Activated CD4-positive, alpha-beta memory T cell treated with anti-CD3 and anti-CD28 coated beads, Interleukin-2, amount 10 ng/mL, durations not matched to agents 7 days and 5 days (primary cell): ENCODE measurements at places on chromosomes 5 and 9. TPM values are rescaled to one million over a fixed set of nuclear protein-coding genes. Genes with fewer than 3 reads are reported as not detected.

GRCh38 chr5:104914536-104915070 lies 1352.0 kb upstream of the NUDT12 start:
- H3K27ac ChIP-seq = no peak overlapping the region
- no peaks in the 10 kb centered on the region for H3K27me3 ChIP-seq
- no peaks in the 10 kb centered on the region for H3K4me1 ChIP-seq
- H3K4me3 ChIP-seq = no peak overlapping the region
- no peak for DNase-seq
- H3K36me3 ChIP-seq = no peaks in the 10 kb centered on the region

Gene CCDC152
- 3.4 TPM for total RNA-seq

DNA sequence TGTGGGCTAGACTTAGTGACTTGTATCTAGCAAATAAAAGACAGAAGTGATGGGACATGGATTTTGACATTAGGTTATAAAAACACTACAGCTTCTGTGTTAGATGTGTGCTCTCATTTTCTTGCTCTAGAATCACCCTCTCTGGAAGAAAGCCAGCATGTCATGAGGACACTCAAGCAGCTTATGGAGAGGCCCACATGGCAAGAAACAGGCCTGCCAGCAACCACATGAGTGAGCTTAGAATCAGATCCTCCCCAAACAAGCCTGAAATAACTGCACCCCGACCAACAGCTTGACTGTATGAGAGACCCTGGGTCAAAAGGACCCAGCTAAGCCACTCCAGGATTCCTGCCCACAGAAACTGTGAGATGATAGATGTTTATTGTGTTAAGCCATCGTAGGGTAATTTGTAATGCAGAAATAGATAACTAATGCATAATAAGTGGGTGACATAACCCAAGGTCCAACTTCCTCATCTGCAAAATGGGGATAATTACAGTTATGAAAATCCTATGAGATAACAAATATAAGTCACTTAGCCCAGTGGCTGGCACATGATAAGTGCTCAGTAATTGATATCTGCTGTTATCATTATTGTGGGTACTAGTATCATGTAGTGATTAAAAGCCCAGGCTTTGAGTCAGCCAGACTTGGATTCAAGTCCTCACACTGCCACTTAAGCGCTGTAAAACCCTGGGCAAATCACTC lies 86.5 kb downstream of the KLHL3 start:
- no peak for DNase-seq
- no peaks in the 10 kb centered on the region for H3K27me3 ChIP-seq
- no peaks in the 10 kb centered on the region for H3K4me1 ChIP-seq
- no peak overlapping the region for H3K27ac ChIP-seq
- H3K4me3 ChIP-seq = no peak overlapping the region

Gene PCDHB8
- not detected for total RNA-seq

DNA sequence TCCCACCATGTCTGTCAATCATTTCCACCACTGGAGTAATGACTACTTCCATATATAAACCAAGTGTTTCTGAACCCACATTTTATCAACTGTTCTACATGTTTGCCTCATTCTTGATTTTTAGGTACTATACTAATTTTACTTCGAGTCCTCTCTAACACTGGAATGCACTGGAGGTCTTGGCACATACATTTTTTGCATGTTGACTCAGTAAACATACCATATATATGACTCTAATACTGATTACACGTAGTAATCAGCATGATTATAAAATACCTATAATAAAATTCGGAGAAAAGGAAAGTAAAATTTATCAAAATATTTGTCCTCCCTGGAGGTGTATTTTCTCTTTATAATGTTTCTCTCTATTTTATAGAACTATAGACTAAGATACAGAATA lies 621.7 kb upstream of the NUDT12 start:
- H3K4me3 ChIP-seq = no peak overlapping the region
- H3K36me3 ChIP-seq = no peaks in the 10 kb centered on the region
- no peak for DNase-seq
- H3K4me1 ChIP-seq = no peaks in the 10 kb centered on the region

- H3K4me3 ChIP-seq = no peak overlapping the region
- no peak overlapping the region for H3K27ac ChIP-seq
- H3K36me3 ChIP-seq = no peaks in the 10 kb centered on the region
- no peaks in the 10 kb centered on the region for H3K4me1 ChIP-seq
- no peaks in the 10 kb centered on the region for H3K27me3 ChIP-seq
Measured at GRCh38 chr5:54224103-54224826, 86.1 kb downstream of the ARL15 start.

Gene VAV2
- 2.9 TPM for total RNA-seq

DNA sequence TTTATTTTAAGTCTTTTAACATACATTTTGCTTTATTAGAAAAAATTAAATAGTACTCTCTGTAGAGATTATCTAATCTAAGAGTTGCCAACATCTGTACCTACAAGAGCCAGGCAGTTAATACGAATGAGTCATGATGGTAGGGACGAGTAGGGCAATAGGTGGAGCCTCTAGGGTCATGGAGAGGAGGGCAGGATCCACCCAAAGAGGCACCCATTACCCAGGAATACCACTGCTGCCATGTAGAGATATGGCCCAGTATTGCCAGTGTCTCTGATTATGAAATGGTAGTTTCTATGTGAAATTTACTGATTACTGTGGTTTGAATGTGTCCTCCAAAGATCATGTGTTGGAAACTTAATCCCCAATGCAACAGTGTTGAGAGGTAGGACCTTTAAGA lies 170.4 kb downstream of the PIK3R1 start:
- no peak for DNase-seq
- H3K36me3 ChIP-seq = peaks cover 9% of the 10 kb centered on the region
- H3K4me3 ChIP-seq = no peak overlapping the region

Gene EPB41L4B
- total RNA-seq = 0.18 TPM

Gene PCDHA10
- total RNA-seq = not detected

DNA sequence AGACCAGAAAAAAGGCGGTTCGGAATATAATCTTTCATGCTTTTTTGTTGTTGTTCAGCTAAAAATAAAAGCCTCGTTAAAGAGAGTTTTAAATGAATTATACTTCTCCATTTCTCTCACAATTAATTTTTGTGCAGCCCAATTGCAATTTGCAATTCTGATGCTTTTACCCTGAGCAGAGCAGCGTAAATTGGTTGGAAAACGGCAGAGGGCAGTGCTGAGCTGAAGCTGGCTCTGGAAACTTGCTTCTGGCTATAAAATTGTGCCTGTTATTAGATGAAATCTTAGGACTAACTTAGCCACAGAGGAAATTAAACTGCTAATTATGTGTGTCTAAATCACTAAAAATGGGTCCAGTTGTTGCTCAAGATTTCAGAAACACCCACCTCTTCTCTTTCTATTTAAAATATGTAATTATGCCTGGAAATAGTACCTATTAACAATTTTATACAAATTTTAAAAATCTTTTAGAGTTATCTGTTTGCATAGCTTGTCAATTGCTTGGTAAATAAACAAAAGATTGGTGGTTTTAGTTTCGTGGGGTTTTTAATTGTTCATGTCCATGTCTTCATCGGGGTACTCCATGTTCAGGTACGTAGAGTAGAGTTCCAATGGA lies 441.8 kb upstream of the TLE4 start:
- H3K4me3 ChIP-seq = no peak overlapping the region
- no peaks in the 10 kb centered on the region for H3K36me3 ChIP-seq
- peak; percentile 17 for DNase-seq

Gene ST8SIA4
- total RNA-seq = 69.4 TPM

GRCh38 chr9:99809586-99810319 lies 11.9 kb upstream of the NR4A3 start:
- peaks cover 19% of the 10 kb centered on the region for H3K4me1 ChIP-seq
- H3K27me3 ChIP-seq = peaks cover 12% of the 10 kb centered on the region
- no peak for DNase-seq
- H3K36me3 ChIP-seq = no peaks in the 10 kb centered on the region
- H3K4me3 ChIP-seq = no peak overlapping the region
- no peak overlapping the region for H3K27ac ChIP-seq

DNA sequence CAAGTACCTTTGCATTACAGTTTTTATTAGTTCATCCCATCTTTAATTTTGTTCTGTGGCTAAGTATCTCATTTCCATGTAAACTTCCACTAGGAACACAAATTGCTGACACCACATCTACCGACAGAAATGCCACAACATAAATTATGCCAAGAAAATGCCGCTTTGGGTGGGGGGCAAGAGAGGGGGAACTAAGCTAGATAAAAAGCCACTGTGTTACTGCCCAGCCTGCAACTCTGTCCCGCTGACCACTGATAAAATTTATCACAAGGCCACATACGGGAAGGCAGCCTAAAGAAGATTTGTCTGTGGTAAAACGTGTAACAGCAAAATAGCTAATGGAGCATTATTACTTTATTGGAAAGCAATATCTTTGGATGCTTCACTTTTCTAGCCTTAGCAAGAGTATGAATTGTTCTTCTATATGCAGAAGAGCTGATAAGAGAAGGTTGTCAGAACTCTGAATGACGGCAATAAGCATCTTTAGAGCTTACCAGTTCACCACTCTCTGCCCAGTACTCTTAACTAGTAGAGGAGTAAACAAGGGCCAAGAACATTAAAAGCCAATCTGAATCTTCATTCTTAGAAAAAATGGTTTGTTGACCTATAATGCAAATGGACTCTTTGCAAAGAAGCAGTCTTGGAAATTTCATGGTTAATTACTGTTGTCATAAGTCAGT lies 172.2 kb upstream of the MEF2C start:
- no peaks in the 10 kb centered on the region for H3K27me3 ChIP-seq
- H3K4me1 ChIP-seq = no peaks in the 10 kb centered on the region
- H3K36me3 ChIP-seq = no peaks in the 10 kb centered on the region
- no peak for DNase-seq
- no peak overlapping the region for H3K4me3 ChIP-seq

Gene C9orf50
- total RNA-seq = not detected

Gene TLX3
- not detected for total RNA-seq

DNA sequence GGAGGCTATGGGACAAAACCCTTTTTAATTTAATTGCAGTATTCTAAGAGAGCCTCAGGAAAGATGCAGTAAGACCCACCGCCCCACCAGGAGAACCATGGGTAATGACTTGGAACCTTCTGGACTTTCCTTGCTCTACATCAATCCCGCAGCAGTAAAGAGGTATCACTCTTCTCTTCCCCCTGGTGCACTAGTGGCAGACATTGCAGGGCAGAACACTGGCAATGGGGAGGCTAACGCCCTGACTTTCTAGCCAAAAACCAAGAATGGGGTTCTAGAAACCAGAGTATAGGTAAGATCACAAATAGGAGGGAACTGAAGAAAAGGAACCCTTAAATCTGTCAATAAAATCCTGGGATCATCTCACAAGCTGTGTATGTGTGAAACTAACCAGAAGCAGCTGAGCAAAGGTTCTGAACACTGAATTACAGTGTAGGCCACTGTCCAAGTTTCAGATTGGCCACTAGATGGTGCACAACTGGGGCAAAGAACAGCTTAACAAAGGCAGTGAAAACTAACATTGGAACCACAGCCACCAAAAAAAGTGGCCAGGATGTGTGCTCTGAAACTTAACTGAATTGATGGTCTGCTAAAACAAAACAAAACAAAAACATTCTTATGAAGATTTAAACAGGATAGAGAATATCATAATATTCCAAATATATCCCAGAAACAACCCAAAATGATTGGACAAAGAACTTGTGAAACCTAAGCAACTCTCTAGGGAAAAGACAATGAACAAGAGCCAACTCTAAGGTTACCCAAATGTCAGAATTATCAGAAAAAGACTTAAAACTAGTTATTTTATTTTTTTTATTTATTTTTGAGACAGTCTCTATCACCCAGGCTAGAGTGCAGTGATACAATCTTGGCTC lies 6.6 kb upstream of the FAM151B start:
- peaks cover 17% of the 10 kb centered on the region for H3K36me3 ChIP-seq
- peaks cover 10% of the 10 kb centered on the region for H3K4me1 ChIP-seq
- peak; percentile 53 for DNase-seq
- H3K4me3 ChIP-seq = no peak overlapping the region

DNA sequence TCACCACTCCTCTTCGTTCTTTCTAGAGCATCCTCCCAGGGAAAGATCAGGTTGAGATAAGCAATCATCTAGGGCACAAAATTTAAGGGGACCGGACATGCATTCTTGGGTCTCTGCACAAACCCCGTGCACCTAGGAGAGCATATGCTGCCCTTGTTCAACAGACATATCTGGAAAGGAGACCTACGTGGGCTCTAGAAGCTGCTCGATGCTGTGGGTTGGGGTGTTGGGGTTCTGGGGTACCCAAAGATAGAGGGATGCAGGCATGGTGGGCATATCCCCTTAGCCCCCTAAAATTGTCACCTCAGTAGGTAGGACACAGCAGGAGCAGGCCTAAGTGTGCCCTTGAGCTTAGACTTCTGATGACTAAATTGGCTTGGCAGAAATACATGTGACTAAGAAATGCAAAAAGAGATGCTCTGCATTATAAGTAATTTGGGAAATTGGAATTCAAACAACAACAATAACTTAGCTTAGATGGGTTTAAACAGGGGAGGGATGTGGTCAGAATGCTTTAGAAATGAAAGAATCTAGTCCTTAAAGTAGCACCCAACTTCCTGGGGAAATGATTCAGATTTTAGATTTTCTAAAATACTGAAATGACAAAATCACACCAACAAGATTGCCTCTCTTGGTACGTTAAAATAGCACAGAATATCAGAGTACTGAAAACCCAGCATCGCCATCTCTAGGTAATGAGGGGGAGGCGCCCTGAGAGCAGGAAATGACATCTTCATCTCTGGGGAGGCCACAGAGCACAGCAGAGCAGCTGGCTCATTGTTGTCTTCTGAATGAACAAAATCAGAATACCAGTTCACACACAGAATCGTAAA lies 172.3 kb downstream of the GNA14 start:
- peak overlapping the region; percentile 99 for H3K27ac ChIP-seq
- peak overlapping the region; percentile 54 for H3K4me3 ChIP-seq
- peaks cover 40% of the 10 kb centered on the region for H3K4me1 ChIP-seq
- peaks cover 21% of the 10 kb centered on the region for H3K36me3 ChIP-seq
- DNase-seq = peak; percentile 75
- H3K27me3 ChIP-seq = no peaks in the 10 kb centered on the region

Gene PFN3
- not detected for total RNA-seq

Gene RELL2
- 19.4 TPM for total RNA-seq

Gene TMEM232
- 1.7 TPM for total RNA-seq

Gene QRFP
- not detected for total RNA-seq
